ENCODE measurements at places on chromosomes 16 and 17.

DNA sequence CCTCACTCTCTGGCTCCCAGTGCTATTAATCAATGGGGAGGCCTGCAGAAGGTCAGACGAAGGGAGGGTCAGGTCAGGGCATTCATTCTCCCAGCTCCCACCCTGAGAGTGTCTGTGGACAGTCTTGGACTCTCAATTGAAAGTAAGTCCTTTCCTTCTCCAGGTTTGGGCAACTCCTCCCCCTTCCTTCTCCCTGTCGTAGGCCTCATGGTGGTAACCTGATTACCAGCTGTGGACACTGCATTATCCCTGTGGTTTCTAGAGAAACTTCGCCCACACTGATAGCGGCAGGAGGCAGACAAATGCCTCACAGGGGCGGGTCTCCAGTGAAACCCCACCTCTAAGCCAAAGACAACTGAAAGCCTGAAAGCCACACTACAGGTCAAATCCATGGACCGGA lies 57.7 kb upstream of the SLC25A19 start:
- DNase-seq: peak; percentile 52

GRCh38 chr16:47323241-47323640 lies 137.6 kb downstream of the ITFG1 start:
- DNase-seq: no peak

DNA sequence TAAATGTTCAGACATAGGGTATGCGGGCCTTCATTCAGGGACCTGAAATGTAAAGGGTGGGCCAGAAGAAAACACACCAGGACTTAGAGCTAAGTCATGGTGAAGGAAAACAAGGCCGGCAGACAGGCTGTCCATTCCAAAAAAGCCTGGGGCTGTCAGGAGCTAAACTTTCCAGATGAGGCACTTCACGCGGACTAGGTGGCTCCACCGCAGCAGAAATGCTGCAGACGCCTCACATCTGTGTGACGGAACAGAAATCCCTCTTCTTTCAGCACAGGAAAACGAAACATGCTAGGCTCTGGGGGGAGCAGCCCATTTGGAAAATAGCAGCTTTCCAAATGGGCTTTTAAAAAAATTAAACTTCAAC lies 88.7 kb downstream of the HS3ST3A1 start:
- DNase-seq: peak; percentile 27

DNA sequence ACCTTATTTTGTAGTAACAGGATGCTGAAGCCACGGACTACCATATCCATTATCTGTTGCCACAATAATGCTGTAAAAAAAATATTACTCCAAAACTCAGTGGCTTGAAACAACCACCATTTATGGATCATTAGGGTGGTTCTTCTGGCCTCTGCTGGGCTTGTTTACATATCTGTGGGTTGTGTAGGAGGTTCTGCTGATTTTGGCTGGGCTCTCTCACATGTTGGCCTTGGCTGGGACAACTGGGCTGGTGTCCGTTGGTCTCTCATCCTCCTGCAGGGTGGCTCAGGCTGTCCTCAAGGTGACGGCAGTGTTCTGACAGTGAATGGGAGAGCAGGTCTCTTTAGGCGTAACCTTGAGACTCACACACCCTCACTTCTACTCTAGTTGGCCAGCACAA lies 76.0 kb downstream of the GPR139 start:
- DNase-seq: no peak

GRCh38 chr16:84758627-84759026 lies 58.8 kb downstream of the USP10 start:
- no peak for DNase-seq

DNA sequence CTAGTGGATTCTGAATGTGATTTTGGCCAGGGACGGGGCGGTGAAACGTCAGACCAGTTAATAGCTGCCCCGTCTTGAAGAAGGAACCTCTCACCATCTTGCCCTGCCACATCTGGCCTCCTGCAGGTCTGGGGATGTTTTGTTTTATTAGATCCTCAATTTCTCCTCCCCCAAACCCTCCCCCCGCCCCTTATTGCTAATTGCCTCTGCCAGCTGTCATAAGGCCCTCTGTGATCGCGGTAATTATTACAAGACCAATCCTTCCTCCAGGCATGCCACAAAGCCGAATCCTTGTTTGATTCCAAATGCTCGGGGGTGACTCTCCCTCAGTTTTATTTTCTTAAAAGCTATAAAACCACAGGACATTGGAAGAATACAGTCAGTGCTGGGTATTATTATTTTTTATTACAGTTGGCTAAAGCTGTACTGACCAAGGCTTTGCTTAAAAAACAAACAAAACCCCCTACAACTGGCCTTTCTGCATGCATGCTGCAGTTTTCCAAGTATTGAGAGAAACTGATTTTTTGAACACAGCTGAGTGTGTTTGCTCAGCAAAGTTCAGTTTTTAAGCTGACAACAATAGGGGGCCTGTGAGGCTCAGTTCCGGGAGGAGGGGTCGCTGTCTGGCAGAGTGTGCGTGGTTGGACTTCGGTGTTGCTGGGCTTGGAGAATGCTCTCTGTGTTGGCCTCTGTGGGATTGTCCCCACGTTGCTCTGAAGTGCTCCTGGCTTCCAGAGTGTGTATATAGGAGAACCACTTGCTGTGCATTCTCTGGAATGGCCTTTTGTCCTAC lies 1.7 kb downstream of the KSR1 start:
- DNase-seq: peak; percentile 66

DNA sequence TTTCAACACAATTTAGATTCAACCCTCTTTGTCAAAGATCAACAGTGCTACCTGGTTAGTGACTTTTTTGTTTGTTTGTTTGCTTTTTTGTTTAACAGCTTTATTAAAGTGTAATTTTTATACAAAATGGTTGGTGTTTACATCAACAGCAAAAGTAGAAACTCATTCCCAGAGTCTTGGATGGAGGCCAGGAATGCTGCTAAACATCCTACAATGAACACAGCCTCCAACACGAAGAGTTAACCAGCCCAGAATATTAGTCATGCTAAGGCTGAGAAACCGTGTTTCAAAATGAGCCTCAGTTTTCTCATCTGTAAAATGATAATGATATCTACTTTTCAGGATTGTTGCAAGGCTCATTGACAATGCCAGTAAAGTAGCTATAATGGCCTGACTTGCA lies 211.0 kb upstream of the MAF start:
- DNase-seq: no peak

DNA sequence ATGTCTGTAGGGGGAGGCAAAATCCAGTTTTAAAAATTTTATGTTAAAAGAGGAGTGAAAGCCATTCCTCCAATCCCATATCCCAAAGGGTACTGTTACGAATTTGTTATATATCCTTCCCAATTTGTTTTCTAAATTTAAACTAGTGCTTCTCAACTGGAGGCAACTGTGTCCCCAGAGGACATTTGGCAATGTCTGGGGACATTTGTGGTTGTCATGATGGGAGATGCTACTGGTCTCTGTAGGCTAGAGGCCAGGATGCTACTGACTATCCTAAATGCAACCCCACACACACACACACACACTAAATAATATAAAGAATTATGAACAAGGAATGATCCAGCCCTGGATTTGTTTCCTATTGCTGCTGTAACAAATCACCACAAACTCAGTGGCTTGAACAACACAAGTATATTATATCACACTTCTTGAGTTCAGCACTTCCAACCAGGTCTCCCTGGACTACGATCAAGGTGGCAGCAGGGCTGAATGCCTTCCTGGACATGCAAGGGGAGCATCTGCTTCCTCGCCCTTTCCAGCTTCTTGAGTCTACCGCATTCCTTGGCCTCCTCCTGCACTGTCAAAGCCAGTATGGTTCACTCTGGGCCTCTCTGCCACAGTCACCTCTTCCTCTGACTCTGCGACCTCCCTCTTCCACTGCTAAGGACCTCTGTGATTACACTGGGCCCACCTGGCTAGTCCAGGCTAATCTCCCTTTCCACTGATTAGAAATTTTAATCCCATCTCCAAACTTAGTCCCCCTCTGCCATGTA lies 30.1 kb downstream of the ARHGAP17 start:
- DNase-seq: no peak
